ENCODE measurements at places on chromosomes 5 and 9.

DNA sequence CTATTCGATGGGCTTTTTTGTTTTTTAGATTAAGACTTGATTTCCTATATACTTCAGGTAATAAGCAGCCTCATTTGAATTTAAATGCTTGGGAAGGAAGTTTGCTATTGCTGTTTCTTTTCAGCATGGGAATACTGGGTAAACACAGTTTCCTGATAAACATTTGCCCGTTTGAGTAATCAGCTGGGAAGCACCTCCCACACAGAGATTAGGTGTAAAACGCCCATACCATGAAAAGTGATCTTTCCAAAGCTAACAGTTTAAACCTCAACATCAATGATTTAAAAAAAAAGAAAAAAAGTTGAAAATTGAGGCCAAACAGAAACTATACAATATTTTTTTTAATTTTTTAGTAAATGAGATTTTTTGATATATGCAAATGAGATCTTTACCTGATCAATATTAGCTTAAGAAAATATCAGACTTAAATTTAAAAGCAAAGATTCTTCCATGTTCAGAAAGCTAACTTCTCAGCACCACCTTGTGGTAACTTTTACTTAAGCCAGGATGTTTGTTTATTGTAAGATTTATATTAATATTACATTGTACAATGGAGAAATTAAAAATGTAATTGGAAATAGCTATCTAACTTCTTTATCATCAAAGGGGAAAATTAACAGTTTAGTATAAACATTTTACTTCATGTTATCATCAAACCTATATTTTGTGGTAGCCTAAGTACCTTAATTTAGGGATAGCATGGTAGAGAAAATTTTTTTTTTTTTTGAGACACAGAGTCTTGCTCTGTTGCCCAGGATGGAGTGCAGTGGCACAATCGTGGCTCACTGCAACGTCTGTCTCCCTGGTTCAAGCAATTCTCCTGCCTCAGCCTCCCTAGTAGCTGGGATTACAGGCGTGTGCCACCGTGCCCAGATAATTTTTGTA, 39.8 kb downstream of the F2RL2 start:
- no peak for DNase-seq

DNA sequence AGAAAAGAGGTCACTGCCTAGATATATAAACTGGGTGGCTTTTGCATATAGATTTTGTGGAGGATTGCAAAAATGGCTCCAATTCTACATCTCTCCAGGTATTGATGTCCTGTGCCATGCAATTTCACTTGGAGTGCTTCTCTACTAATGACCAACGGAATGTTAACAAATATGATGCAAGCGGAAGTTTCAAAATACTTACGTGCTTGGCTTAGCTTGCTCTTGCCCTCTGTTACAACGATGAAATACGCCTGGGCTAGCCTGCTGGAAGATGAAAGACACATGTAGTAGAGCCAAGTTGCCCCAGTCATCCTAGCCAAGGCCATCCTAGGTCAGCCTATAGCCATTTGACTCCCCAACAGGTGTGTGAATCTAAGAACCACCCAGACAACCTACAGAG, 3.6 kb upstream of the POC5 start:
- no peak for DNase-seq

- DNase-seq = no peak
These were observed 38.6 kb downstream of the SAXO1 start for GRCh38 chr9:18994263-18994916.

DNA sequence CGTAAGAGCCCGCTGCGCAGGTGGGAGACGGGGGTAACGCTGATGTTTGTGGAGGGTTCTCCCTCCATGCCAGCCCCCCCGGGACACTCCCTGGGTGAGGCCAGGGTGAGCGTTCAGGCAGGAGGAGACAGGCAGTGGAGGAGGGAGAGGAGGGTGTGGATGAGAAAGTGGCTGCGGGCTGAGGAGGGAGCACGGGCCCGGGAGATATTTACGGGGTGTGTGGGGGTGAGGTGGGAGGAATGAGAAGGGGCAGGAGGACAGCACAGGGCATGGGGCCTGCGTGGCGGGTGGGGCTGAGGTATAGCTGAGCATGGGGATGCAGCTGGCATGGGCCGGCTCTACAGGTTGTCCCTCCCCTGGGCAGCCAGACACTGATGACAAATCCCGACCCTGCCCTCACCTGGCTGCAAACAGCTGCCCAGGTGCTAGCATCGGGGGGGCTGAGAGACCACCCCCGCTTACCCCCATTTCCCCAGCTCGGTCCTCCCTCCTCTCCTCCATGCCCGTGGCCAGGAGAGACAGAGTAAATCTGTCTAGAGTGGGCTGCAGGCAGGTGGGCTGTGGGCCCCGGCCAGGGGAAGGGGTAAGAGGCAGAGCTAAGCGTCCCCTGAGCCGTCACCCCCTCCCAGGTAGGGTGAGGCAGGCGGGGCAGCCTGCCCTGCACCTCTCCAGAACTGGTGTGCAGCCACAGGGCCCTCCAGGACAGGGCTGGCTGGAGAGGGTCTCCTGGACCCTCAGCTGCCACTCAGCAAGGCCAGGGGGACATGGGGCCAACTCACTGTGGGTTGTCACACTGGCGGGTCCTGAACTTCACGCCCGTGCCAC, 79.2 kb downstream of the ZNF354C start:
- DNase-seq = no peak

DNA sequence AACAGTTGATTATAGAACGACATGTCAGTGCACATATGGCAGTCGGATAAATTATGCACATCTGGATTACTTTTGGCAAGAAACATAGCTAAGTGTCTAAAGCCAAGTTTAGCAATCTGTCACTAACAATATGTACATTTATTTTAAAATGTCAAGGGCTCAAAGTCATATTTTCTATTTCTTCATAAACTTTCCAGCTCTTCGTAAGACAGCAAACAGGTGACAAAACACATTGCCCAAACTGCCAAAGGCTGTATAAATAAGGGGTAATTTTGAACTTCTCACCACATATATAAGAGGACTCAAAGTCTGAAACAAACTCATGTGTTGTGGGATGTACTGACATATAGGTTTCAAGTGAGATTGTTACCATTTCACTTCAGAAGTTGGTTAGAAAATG, 237.2 kb downstream of the ARL15 start:
- DNase-seq = no peak

- DNase-seq = no peak
These were observed 110.9 kb downstream of the KCNIP1 start for GRCh38 chr5:170614720-170615119.

DNA sequence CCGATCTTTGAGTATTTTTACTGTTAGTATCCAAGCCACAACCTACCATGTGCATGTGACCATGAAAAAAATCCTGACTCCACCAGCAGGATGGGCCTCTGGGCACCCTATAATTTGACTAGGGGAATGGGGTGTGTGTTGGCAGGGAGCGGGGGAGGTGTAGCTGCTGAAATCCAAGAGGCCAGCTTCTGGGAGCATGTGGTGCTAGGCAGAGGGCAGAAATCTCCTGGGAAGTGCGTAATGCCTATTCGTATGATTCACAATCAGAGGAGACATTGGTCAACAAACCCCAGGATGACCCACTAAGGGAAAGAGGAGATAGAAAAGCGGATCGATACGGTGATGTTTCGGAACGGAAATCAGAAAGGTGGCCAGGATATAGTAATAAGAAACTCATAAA, 149.9 kb downstream of the ARSB start:
- DNase-seq = no peak

- no peak for DNase-seq
These were observed 1255.2 kb downstream of the EFNA5 start for GRCh38 chr5:106415541-106415940.

DNA sequence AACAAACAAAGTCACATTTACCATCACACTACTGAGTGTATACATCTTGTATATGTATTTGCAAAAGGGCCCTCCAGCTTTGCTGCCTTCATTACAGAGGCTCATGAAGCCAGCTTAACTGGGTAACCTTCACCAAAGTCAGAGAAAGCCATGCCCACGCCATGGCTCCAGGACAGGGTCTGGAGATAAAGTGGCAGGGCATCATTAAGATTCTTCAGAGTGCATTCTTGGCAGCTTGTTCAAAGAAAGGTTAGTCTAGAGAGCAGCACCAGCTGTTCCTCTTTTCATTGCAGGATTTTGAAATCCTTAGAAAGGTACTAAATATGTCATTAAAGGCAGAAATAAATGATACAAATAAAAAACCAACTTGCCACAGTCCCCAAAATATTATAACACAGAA, 333.2 kb downstream of the NDUFS4 start:
- DNase-seq = no peak

DNA sequence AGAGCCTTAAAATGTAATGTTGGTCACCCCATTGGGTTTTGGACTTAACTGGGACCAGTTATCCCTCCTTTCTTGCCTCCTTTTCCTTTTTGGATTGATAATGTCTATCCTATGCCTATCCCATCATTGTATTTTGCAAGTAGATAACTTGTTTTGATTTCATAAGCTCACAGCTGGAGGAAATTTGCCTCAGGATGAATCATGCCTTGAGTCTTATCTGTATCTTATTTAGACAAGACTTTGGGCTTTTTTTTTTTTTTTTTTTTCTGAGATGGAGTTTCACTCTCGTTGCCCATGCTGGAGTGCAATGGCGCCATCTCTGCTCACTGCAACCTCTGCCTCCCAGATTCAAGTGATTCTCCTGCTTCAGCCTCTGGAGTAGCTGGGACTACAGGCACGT, 443.3 kb downstream of the DNAH5 start:
- DNase-seq = no peak

GRCh38 chr9:97705354-97705950, 8.3 kb upstream of the XPA start:
- no peak for DNase-seq

GRCh38 chr5:102807878-102808502, 52.9 kb downstream of the PAM start:
- no peak for DNase-seq

DNA sequence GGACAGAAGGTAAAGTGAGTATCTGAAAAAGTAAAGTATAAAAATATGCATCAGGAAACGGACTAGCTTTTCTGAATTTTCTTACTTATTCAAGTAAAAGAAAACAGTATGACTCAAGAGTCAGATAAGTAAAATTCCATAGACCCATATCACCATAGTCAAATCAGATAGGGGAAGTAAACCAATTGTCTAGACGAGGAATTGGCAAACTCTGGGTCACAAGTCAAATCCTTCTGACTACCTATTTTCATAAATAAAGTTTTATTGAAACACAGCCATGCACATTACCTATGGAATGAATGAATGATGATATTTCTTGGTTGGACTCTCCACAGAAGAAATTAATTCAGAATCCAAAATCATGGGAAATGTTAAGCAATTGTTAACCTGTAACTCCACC, 59.1 kb upstream of the TMC1 start:
- DNase-seq = no peak

DNA sequence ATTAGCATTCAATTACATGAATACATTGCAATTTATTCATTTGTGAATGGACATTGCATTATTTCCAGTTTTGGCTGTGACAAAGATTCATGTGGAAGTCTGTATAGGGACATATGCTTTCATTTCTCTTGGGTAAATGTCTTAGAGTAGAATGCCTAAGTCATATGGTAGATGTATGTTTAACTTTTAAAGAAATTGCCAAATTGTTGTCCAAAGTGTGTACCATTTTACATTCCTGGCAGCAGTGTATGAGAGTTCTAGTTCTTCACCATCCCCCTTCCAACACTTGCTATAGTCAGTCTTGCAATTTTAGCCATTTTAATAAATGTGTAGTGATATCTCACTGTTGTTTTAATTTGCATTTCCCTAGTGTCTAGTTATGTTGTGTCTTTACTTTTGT, 122.2 kb downstream of the TMC1 start:
- no peak for DNase-seq

- DNase-seq = no peak
These were observed 185.1 kb upstream of the ELAVL2 start for GRCh38 chr9:24011009-24011717.

- no peak for DNase-seq
These were observed 109.6 kb upstream of the CNTLN start for GRCh38 chr9:17025281-17025680.

DNA sequence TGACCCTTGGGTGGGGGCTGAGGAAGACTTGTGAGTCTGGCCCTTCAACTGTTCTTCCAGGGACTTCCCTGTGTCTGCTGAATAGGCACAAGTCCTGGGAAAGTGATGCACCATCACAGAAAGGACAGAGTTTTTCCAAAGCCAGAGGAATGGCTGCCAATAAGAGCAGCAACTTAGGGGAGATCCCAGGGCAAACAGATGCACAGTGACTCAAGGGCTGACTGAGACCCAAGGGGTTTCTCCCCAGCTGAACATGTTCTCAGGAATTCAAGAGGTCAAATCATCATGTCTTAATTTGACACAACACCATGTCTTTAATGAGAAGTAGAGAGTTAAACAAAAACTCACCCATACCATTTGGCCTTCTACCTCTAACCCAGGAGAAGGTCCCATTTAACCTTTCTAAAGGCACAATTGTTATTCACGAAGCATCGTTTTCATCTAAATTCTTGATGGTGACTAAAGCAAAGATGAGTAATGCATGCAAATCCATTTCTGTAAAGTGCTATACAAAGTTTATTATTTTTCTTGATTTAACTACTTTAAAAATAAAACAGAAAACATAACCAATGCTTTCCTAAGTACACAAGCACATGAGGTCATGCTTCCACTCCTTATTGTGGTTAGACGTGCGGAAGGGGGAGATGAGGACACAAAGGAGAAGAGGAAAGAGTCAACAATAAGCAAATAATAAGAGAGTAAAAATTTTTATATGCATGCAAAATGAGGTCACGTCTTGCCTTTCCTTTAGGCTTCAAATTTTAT, 324.1 kb downstream of the PLK2 start:
- DNase-seq = no peak

Data from T-helper 2 cell (primary cell).